ENCODE measurements at places on chromosomes 6 and 20.

DNA sequence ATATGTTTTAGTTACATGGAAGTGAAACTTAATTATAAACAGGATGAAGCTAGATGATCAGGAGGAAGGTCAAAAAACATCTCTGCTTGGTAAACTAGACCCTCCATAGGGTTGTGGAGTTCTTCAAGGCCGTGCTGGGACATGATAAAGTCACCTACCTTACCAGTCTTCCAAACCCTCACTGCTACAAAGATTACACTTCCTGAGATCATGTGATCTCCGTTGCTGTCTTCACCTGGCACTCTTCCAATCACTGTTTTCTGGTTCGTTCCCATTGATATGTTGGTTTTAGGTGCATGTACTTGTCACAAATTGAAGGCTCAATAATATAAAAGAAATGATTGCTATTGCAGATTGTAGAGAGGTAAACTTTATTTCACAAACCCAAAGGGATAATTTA lies 161.5 kb upstream of the MAN1A1 start:
- no peak for DNase-seq

- DNase-seq: no peak
These were observed at the start of gene MACROD2 for GRCh38 chr20:13995086-13995665. Gene MACROD2 (plus strand): TSS chr20:13995516.

DNA sequence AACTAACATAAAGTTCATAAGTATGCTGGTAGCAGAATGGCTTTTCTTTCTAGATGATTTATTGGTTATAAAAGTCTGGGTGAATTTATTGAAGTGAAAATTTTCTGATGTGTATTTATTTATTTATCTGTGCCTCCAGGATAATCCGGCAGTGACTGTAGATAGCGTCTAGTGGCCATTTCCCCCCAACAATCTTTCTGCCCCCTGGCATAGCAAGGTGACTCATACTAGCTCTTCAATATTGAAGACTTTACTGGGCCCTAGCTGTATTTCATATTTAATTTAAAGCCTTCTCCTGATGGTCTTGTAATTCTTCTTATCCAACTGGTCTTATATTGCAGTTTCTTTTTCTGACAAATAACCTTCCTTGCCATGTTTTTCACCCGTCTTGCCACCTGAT lies 154.1 kb upstream of the SGK1 start:
- no peak for DNase-seq

DNA sequence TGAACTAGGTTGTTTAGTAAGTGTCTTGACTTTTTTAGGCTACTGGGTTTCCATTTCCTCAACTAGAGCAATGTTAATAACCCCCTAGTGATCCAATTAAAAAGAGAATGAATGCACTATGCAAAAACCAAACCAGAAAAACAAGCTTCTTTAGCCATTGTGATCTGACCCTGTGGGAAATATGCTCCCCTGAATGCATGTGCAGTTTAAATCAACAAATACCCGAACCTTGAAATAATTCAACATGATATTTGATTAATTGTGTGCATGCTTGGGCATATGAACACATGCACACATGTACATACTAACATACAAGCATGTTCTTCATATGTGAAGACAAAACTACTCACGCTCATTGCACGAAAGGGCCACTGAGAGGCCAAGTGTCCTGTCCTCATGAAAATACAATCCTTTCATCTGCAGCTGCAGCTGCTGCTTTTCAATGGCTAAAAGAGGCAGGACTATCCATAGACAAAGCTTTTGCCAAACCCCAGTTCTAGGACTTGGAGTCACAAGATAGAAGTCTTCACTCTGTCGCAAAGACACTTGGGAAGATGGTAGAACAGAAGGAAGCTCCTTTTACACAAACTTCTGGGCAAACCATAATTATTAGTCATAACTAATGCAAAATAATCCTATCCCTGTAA lies 207.1 kb upstream of the POU3F2 start:
- DNase-seq: no peak

DNA sequence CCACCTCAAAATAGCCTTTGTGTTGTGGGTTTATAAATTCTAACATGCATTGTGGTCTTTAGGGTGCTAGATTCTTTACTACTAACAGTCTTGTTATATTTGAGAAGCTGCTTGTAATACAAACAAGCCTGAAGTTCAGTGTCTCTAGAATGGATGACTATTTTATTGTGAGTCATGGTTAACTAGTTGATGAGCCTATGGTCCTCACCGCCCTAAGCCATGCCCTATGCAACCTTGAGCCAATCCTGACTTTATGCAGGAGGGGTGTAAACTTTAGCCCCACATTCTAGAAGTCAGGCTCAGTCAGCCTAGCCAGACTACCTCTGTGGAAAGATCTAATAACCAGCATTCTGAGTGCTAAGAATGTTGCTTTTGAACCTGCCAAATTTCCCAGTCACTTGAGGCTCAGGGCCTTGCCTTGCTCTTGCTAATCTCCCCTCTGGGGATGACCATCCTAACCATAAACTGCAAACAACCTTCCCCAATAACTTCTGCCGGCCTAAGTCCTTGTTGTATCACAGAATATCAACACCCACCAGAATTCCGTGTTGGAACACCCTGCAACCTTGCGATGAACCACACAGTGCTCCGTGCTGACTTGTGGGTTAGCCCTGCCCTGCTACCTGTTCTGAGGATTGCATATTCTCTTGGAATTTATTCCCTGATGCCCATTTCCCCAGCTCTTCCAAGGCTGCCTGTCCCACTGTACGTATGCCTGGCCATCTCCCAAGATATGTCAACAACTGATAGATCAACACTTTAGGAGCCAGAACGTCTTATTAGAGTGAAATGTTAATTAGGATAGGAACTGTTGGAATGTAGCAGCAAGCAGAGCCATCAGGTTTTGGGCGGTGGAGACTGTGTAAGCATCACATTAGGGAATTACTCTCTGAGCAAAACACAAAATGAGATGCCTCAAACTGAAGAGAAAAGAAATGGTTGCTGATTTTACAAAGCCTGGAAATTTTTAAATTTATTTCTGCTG lies 71.7 kb upstream of the CEP85L start:
- DNase-seq: no peak

GRCh38 chr20:33687370-33687915 lies 1.3 kb upstream of the E2F1 start:
- no peak for DNase-seq

Measured in Karpas-422 (cell line).